ENCODE measurements at places on chromosomes 6 and 20.

- no peak for DNase-seq
These were observed 196.9 kb downstream of the ALDH8A1 start for GRCh38 chr6:134753001-134753400.

DNA sequence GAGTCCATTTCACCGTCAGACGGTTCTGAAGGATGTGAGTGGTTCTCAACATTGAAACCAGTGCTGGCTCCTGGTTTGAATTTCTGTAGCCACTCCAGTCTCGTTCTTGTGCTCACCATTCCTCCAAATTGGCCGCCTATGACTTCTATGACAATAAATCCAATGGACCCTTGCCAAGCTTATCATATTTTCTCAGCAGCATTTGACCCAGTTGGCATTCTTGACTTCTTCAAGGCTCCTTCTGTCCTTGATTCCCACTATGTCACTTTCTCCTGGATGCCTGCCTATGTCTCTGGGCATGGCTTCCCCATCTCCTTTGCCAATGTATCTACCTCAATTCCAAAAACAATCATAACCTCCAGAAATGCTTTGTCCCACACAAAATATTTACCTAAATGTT, 756.0 kb upstream of the NRSN1 start:
- no peak for DNase-seq

- no peak for DNase-seq
These were observed 220.4 kb downstream of the FARS2 start for GRCh38 chr6:5481750-5482149.

- no peak for DNase-seq
These were observed 752.6 kb upstream of the MARCKS start for GRCh38 chr6:113104541-113104940.

- DNase-seq: no peak
These were observed 112.2 kb upstream of the ARMC2 start for GRCh38 chr6:108736002-108736361.

DNA sequence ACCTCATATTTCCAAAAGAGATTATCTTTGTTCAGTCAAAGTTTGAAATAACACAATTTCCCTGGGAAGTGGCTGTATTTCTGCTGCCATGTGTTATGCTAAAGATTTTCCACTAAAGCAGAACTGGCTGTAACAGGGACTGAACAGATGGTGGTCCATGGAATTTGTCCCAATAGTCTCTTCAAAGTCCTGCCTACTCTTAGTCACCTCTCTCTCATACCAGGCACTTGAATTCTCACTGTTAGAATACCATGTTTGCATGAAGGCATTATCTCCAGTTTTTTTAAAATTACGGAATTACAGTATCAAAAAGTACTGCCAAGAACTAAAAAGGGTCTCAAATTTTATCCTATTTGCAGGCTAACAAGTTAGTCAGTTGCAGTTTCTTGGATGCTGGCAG, 105.0 kb upstream of the HDDC2 start:
- no peak for DNase-seq

GRCh38 chr6:32790306-32790705, 26.5 kb downstream of the HLA-DOB start:
- DNase-seq: no peak

- DNase-seq: no peak
These were observed 104.2 kb upstream of the PRND start for GRCh38 chr20:4617484-4617883.

DNA sequence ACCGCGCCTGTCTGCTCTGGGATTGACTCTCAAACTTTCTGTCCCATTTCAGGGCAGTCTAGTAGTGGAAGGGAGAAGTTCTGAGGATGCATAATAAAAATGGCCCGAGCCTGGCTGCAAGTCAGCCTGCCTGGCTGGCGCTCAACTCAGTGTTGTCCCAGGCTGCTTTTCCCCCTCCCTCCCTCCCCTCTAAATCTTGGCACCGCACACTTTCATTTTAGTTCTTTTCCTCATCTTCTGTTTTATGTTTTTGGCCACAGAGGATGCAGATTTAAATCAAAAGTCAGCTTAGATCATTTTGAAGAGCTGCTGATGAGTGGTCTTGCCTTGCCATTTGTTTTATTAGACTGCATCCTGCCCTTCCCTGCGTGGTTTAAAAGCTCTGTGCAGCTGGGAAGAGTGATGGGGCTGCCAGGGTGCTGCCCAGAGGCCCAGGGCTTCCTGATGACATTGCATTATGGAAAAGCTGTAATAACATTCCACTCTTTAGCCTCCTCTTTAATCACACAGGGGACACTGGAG, 6.5 kb upstream of the UQCC2 start:
- no peak for DNase-seq

- DNase-seq: no peak
These were observed 33.2 kb upstream of the AKAP7 start for GRCh38 chr6:131101911-131102680.

DNA sequence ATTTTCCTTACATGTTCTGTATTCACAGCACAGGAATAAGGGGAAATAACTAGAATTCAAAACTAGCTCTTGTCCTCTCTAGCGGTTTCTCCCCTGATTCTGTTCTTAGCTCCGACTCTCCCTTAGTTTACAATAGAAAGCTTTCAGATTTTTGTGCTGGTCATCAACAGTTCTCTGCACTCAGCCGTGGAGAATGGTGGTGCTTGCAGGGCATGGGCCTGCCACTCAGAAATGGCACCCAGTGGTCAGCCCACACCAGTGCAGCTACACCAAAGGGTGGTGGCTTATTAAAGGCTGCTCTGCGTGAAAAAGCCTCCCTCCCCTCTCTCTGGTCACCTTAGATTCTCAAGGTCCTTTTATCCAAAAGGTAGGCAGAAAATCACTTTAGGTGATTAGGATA, 123.5 kb downstream of the SASH1 start:
- no peak for DNase-seq

- no peak for DNase-seq
These were observed 84.4 kb downstream of the EYA2 start for GRCh38 chr20:46978951-46979491.

DNA sequence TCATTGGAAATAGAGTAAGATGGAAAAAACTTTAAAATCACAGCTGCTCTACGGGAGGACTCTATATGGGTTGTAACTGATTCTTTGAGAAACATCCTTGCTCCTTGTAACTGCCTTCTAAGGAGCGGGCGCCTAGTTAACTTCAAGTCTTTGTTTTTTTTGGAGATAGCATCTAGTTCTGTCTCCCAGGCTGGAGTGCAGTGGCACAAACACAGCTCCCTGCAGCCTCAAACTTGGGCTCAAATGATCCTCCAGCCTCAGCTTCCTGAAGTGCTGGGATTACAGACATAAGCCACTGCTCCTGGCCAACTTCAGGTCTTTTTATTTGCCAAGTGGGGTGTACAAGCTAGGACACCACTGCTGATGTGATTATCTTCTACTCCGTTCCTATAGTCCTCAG, 506.4 kb upstream of the SOX4 start:
- no peak for DNase-seq

DNA sequence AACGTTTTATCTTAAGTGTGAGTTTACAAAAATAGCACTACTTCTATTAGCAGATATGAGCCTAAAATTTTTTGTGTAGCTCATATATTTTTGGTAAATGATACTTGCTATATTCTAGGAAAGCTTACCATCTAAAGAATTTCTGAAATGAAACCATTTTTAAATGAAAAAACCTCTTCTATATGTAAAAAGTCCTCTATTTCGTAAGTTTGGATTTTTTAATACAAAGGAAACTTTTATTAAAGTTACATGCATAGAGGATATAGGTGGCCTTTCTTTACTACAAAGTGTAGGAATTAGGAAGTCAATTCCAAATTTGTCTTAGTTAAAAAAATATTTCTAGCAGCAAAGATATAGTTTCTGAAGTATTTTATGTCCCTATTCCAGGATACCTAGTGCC, 18.8 kb downstream of the EFHC1 start:
- no peak for DNase-seq

- no peak for DNase-seq
These were observed 58.9 kb downstream of the IPCEF1 start for GRCh38 chr6:154297721-154298120.

GRCh38 chr6:164926686-164927085, 382.7 kb downstream of the C6orf118 start:
- DNase-seq: no peak

- DNase-seq: no peak
These were observed 3.1 kb upstream of the HINT3 start for GRCh38 chr6:125953502-125953875.

DNA sequence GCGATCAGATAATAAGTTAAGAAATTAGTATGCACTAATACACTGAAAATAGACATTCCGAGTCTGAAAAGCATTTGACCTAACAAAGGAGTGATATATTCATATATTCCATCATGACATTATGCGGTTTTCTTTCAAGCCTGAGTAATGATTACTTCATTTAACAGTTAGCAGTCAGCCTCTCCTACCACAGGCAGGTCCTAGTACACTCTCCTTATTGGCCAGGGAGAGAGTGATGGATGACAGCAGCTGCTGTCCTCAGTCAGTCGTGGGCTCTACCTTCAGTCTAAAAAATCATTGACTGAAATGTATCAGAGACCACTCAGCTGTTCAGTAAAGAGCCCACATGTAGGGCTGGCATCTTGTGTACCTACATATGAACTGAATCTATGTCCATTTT, 33.2 kb upstream of the VGLL2 start:
- DNase-seq: no peak

- DNase-seq: no peak
These were observed 81.5 kb downstream of the CEBPB start for GRCh38 chr20:50272030-50272723.

All from NCI-H1048 (cell line).